ENCODE measurements at places on chromosomes 16 and 17. TPM values are rescaled to one million over a fixed set of nuclear protein-coding genes. Genes with fewer than 3 reads are reported as not detected.

The MYH1 gene
- not detected for total RNA-seq

GRCh38 chr16:6684076-6684673 is 648.5 kb upstream of the RBFOX1 start:
- no peak for DNase-seq

The ZNF597 gene
- total RNA-seq, result 2.9 TPM

DNA sequence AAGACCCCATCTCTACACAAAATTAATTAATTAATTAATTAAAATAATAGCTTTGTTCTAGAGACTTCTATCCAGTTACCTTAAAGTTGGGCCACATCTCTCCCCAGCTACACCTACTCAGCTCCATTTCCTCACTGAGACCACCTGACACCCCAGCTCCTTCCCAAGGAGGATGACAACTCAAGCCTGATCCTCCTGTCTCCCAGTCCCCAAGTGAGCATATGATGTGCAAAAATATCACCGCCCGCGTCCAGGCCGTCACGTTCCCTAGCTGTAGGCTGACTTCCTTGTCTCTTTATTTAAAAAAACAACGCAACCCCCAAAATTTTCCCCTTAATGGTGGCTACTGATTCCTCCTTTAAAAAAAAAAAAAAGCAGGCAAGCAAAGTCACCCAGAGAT is 120.2 kb upstream of the RCVRN start:
- no peak for DNase-seq

DNA sequence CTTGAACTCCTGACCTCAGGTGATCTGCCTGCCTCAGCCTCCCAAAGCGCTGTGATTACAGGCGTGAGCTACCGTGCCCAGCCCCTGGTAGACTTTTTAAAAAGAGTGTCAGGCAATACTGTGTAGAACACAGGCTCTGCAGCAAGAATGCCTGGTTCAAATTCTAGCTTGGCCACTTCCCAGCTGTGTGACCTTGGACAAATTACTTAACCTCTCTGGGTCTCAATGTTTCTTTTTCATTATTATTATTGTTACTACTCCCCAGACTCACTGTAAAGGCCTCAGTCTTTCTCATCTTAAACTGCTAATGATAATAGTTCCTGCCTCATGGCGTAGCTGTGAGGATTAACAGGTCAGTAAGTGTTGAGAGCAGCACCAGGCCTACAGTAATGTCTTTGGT is 114.3 kb downstream of the LITAF start:
- no peak for DNase-seq

The CDH1 gene
- total RNA-seq, result not detected

- no peak for DNase-seq
These were observed 3.0 kb upstream of the CCR7 start for GRCh38 chr17:40568074-40568836.

The MYH3 gene
- total RNA-seq, result 1.4 TPM

GRCh38 chr16:82750068-82750467 is 123.3 kb downstream of the CDH13 start:
- DNase-seq, result no peak

The PRRT2 gene
- total RNA-seq, result 0.81 TPM

All from SJCRH30 (cell line).